ENCODE measurements at places on chromosomes 2 and 18.
A peak's percentile ranks its signal among the peaks of the same experiment; 100 is the strongest.

DNA sequence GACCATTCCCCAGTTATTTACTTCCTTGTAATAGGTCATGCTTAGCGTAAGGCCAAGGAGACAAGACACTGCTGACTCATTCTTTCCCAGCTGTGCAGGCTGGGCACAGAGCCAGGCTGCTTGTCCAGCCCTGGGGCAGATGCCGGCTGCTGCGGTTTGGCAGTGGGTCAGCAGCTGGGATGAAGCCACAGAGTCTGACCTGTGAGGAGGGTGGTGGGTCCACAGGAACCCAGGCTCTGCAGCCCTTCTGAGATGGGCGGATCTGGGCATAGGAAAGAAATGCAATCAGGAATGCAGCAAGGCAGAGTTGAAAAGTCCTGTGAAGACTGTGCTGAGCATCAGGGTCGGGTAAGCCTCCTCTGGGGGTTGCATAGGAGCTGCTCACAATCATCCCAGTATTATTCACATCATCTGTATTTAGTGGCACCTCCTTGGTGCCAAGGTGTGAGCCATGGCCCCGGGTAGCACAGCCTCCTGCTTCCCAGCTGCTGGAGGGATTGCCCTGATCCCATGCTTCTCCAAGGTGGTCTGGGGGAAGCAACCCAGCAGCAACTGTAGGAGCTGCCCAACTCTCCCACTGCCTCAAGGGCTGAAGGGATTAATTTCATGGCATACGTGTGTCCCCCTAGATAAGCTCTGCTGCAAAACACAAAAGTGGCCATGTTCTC lies 139.0 kb downstream of the DDX1 start:
- DNase-seq: peak; percentile 92

DNA sequence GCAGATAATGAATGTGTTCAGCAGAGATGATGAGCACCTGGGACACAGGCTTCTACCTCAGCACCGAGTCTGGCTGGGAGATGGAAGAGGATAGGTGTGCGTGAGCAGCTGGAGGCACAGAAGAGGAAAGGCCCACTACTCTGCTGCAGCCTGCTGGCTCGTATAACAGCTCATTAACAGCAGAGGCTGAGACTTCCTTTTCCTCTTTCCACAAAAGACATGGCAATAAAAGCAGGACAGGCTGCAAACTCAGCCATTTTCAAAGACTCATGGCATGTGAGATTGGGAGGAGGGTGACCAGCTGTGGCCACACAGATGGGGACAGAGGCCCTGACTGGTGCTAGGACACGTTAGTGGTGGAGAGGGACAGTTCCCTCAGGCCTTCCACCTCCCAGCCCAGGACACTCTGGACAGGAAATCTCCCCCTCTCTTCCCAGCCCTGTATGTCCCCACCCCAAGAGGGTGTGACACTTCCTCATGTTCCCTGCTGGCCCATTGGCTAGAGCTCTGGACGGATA lies 60.3 kb downstream of the CACNB4 start:
- DNase-seq: no peak

DNA sequence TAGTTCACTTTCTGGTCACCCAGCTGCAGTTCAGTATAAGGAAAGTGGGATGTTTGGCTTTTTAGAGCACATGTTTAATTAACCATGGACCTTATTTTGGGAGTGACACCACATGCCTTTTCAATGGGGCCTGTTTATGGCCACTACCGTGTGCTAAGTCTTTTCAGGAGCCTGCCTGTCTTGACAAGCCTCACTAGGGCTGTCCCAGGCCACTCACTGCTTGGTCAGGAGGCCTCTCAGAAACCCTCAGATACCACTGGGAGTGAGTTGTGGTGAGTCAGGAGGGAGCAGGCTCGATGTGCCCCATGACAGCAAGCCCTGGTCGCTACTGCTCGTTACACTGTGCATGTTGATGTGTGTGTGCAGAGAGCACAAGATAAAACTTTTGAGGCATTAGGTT lies 123.0 kb downstream of the MAP4K4 start:
- peak; percentile 80 for DNase-seq

DNA sequence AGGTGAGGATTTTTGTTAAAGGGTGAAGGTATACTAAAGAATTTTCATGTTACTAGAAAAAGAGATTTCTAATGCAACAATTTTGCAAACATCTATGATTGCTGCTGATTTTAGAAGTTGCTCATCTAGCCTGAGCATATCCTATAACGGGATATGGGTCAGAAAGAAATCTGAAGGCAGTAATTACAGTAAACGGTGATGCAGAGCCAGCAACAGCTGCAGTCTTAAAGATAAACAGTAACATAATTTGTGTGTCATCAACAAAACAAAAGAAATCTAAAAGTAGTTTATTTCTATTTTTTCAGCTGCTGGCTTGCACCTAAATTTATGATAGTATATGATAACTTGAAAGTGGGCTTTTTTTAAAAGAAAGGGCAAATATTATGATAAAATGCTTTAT lies 215.7 kb downstream of the SLC4A10 start:
- no peak for DNase-seq

DNA sequence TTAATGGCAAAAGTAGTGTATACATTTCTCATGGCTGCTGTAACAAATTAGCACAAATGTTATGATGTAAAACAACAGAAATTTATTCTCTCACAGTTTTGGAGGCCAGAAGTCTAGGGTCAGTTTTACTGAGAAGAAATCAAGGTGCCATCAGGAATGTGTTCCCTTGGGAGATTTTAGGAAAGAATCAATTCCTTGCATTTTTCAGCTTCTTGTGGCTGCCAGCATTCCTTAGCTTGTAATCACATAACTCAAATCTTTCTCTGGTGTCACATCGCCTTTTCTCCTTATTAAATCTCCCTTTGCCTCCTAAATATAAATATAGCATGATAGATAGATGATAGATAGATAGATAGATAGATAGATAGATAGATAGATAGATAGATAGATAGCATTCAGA lies 307.0 kb upstream of the REG3G start:
- no peak for DNase-seq

DNA sequence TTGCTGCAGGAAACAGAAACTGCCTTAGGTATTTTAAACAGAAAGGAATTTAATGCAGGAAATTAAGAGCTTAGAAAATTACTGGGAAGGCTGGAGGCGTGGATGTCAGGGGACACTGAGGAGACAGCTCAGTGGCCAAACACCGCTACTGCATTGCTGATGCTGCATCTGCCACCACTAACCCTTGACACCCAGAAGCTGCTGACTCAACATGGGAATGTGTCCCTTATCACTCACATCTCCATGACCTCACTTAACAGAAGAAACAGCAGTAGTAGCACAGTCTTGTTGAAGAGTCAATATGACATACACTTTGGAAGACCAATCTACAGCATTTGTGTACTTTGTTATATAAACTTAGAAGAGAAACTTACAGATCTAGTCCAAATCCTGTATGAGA lies 906.1 kb downstream of the SLC4A3 start:
- peak; percentile 58 for DNase-seq

GRCh38 chr18:45355944-45356520 lies 259.2 kb upstream of the SLC14A2 start:
- DNase-seq: no peak

DNA sequence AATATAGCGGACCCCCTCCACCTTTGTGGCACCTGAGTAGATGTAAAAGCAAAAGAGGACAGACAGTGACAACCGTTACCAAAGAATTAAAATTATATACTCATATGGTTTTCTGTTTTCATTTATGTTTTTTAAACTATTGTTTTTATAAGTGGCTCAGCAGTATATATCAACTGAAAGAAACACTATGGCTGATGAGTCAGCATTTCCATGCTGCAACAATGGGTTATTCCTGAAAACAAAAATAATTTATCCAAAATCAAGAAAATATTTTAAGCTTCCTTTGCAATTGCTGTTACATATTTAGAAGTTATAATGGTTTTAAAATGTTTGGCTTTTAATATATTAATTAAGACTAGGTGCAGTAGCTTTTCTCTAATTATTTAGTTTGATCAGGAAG lies 17.7 kb downstream of the MRPS9 start:
- peak; percentile 10 for DNase-seq

DNA sequence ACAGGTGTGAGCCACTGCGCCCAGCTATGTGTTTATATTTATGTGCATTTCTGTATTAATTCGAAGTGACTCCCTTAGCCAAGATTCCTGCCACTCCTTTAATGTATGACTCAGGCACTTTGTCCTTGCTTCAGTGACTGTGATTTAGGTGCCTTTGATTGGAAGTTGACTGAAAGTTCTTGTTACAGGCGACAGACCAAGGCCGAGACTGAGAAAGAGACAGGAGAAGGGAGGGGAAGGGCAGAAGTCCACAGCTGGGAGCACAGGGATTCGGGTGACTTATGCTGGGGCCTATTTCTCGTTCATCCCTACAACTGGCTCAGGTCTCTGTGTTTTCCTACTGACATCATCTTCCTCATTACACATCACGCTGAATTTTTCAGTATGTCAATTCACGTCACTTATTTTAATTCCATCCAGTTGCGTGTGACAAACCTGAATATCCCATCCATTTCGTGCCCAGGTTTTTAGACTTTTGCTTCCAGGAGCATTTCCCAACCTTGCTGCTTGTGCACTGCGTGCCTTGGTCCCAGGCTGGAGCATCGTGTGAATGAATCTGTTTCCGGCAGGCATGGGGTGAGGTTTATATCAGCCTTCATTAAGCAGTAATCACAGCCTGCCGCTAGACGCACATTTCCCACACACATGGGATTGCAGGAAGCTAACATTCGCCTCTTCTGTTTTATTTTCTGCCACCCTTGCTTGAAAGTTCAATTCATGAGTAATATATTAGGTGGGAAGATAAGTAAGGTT lies 42.4 kb downstream of the TMEM18 start:
- DNase-seq: no peak
